ENCODE measurements at places on chromosomes 16 and 17. TPM values are rescaled to one million over a fixed set of nuclear protein-coding genes. Genes with fewer than 3 reads are reported as not detected.
A peak's percentile ranks its signal among the peaks of the same experiment; 100 is the strongest.

C17orf78 gene
- not detected for total RNA-seq

KRT17 gene
- total RNA-seq = not detected

LRRC36 gene
- total RNA-seq = not detected

GRCh38 chr16:57648581-57649442 lies 19.3 kb upstream of the ADGRG3 start:
- peak; percentile 93 for DNase-seq

- DNase-seq = peak; percentile 46
Observed at GRCh38 chr17:17781591-17782496, 54.9 kb downstream of the SREBF1 start.

GRCh38 chr16:19284207-19284606 lies 1.3 kb upstream of the CLEC19A start:
- DNase-seq = peak; percentile 12

- DNase-seq = peak; percentile 61
Observed at GRCh38 chr17:20944014-20944865, 98.6 kb downstream of the USP22 start.

GRCh38 chr16:19363740-19364139 lies 53.9 kb upstream of the TMC5 start:
- no peak for DNase-seq

GRCh38 chr17:64356776-64357175 lies 33.9 kb downstream of the PECAM1 start:
- DNase-seq = no peak

DNA sequence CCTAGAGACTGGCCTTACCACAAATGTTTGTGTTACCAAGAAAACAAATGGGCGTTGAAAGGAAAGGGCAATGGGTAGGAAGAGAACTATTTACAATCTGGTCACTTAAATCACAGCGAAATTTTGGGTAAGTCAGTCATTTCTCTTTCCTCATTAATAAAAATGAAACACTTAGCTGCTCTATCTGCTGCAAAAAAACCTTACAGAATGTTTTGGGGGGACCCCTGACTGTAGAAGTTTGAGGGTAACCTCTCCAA lies 742 bp upstream of the NUTF2 start:
- no peak for DNase-seq

DNA sequence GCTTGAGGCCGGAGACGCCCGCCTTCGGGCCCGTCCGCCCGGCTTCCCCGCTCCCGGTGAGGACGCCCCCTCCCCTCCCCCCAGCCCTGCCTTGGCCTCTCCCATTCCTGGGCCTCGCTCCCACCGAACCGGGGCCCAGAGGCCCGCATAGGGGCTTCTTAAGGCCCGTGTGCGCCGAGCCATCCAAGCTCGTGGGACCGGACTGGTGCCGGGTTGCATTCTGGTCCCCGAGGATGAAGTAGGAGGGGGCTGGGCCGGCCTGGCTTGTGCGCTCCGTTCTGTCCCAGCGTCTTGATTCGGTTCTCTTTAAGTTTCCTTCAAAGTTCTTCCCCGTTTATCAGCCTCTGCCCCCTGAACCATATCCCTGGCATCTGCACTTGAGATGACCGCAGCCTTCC lies 488 bp downstream of the SENP3 start:
- DNase-seq = no peak

- DNase-seq = no peak
Observed at GRCh38 chr16:57525761-57526160, 10.6 kb downstream of the CCDC102A start.

Measured in activated naive CD4-positive, alpha-beta T cell treated with anti-CD3 and anti-CD28 coated beads for 36 hours (primary cell).